Stimulated activated CD8-positive, alpha-beta memory T cell treated with anti-CD3 and anti-CD28 coated beads, Interleukin-7, amount 100 ng/mL, for 1 hour (primary cell): ENCODE measurements at places on chromosomes 4 and X.

DNA sequence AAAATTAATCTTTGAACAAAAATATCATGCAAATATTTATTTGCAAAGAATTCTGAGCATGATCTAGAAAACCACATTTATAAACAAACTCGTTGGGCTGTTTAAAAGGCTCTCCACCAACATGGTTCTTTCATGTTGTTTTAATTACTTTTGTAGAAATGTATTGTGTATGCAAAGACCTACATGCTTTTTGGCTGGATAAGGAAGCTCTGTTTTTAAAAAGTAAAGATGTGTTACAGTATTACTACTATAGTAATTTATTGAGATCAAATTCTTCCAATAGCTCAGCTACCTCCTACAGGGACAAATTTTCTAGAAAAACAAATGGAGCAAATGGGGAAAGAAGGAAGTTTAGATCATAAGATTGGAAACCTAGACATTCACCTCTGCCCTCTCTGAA, 177.5 kb upstream of the TTC29 start:
- no peak for DNase-seq

GRCh38 chr4:710916-711315, 5.3 kb downstream of the PCGF3 start:
- no peak for DNase-seq

DNA sequence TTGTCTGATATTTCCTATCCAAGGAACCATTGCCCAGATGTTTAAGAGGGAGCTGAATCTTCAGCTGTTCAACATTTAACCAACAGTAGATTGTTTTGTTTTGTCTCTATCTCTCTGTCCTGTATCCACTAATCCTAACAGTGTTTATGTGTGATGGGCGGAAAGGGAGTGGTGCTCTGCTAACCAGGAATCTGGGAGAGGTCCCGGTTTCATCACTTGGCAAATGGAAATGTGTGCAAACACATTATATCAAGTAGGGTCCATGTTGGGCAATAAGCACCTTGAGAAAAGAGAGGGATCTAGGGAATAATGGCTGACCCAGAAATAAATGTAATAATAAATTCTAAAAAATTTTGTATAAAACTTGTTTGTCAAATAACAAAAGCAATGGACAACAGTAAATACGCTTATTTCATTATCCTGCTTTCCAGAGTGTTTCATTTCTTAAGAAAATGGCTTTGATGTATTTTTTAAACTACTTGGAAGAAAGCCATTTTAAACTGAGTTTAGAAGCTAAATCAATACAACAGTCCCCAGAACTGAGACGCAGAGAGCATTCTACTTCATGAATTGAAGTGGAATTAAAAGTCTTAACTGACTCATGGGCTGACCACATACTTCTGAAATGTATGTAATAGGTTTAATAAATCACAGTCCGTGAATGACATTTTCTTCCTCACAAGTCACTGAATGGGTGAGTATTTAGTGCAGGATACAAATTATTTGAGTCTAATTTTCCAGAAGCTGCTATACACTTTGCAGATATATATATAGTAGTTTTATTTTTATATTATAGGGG, 55.8 kb downstream of the EMCN start:
- no peak for DNase-seq

DNA sequence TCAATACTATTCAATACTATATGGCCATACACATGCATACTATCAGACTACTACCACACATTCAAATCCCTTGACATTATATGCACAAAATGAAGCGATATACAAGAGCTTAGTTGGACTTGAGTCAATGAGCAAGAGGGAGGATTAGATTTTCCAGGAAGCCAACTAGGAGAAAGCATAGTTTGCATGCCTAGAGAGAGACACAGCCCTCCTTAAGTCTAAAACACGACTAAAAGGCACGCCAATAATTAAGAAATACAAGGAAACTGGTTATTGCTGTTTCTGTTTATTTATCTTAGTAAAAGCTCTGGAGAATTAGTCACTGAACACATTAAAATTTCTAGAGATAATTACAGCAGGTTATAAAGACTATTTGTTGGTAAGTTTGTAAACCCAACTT, 21.8 kb downstream of the MBNL3 start:
- DNase-seq = no peak

DNA sequence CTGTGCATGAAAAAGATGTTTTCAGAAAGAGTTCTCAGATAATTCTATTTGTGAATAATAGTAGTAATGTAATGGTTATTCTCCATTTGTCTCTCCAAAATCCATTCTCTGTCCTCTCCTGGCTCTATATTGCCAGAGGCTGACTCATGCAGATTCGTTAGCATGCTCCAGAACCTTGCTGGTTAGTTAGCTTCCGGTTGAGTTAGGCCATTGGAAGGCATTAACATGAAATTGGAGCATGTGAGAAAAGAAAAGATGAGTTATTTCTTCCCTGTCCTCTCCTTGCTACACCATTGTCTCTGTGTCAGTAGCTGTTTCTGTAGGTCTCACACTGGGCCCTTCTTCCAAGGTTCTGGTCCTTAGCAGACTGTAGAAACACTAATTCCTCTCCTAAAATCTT, 23.5 kb upstream of the PRDM8 start:
- no peak for DNase-seq

DNA sequence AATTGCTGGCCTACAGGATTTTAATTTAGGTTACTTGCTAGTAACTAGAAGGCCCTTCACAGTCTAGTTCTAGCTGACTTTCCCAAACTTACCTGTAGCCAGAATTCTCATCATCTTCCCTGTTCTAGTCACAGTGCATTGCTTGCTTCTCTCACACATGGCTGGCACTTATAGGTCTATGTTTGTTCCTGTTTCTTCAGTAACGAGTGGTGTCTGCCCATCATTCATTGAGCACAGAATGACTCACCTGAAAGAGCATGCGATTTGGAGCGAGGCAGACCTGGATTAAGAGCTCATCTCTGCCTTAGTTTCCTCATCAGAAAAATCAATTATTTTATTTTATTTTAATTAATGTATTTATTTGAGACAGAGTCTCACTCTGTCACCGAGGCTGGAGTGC, 201.7 kb upstream of the ANK2 start:
- no peak for DNase-seq

GRCh38 chr4:101941816-101942358, 151.4 kb downstream of the BANK1 start:
- no peak for DNase-seq

DNA sequence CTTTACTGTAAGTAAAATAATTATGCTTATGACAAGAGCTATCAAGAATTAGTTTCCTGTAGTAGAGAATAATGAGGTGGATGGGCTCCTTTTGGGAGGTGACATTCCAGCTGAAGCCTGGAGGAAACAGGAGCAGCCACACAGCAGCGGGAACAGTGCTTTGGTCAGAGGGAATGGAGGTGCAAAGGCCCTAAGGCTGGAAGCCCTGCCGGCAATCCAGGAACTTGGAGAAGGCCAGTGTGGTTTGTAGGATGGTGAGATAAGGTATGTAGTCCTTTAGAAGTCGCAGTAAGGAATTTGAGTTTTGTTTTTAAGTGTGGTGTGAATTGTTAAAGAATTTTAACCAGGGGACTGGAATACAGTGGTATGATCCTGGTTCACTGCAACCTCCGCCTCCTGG, 8.1 kb downstream of the TMEM131L start:
- no peak for DNase-seq

- no peak for DNase-seq
These were observed 850 bp downstream of the IGBP1 start for GRCh38 chrX:70134116-70134477.

DNA sequence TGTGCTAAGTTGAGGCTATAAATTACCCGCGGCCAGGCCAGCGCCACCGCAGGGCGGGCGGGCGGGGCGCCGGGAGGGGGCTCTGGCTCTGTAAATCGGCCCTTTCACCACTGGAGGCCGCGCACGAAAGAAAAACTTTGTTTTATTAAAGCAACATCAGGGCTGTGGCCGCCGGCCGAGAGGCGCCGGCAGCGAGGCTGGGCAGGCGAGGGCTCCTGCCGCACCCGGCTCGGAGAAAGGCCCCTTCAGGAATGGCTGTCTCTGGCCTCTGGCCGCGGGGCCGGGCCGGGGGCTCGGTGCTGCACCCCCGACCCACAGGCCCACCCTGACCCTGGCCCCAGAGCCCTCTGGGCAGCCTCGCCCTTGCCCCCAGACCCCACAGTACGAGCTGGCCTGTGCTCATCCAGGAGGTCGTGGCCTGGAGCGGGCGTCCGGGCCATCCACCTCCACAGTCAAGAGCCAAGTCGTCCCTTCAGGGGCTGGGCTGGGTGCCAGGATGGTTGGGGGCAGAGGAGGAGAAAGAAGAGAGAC, 29.5 kb upstream of the FGFR3 start:
- no peak for DNase-seq

DNA sequence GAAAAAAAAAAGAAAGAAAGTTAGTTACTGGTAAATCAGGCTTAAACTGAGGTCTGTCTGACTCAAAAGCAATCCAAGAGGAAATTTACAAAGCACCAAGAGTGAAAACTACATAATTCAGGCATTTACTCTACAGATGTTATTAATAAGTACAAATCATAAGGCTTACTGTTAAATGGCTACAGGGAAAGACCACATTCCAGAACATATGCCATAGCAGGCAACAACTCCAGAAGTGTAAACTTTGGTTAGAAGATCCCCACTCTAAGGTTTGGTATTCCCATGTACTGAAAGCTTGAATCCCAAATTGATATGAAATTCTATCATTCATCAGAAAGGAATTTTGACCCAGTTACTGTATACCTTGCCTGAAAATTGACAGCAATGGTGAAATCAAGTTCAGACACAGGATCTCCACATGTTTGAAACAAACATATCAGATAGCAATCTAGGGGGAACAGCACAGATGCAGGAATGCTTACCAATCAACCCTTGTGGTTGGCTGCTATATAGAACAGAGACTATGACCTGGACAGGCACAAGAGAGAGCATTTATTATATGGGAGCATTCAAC, 6.6 kb downstream of the USP26 start:
- no peak for DNase-seq
